ENCODE measurements at places on chromosomes 6 and 20.

DNA sequence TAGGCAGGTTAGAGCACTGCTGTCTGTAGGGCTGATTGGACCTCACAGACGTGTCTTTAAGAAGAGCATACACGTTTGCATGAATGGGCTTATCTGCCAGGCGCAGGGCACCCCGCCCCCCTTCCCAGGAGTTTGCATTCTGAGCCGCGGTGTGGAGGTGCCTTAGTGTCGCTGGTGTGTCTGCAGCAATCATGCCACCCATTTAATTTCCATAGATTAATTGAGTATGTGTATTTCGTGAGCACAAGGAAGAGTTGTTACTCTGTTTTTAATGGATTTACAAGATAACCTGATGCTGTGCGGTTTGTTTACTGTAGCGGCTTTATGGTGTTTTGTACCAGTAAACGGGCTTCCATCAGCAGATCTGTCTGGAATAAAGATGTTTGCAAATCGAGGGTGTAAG is 107.7 kb downstream of the ZDHHC14 start:
- DNase-seq, result no peak

DNA sequence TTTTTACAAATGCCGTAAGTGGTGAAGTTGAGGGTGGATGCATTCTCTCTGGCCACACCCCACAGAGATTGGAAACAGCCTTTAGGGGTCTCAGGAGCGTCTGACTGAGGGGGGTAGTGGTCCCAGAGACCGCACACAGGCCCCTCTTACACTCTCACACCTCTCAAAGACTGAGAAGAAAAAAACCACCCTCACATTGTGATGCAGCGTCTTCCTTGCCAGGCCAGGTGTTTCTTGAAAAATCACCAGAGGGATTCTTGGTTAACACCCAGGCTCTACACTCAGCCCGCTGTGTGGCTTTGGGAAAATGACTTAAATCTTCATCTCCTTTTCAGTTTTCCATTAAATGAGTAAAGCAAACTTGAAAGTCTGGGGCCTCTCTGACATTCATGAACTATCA is 115.8 kb upstream of the SPTLC3 start:
- no peak for DNase-seq

DNA sequence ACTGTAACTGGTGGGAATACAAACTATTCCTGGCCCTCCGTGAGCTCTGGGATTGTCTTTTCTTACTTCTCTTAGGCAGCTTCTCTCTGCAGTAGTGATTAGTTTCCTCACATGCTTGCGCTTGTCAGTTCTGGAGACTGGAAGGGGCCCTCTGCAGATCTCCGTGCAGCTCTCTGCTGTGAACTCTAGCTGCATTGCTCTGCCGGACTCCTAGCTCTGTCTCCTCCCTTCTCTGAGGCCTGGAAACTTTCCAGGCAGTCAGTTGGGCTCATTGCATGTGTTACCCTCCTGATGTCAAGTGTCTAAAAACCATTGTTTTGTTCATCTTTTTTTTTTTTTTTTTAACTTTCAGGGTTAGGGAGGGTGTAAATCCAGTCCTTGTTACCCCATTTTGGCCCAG is 102.3 kb downstream of the CTNNBL1 start:
- DNase-seq, result no peak

GRCh38 chr6:54899442-54899841 is 52.9 kb downstream of the FAM83B start:
- no peak for DNase-seq

- no peak for DNase-seq
Observed at GRCh38 chr20:10893321-10893720, 219.5 kb upstream of the JAG1 start.

GRCh38 chr6:131167773-131168172 is 32.5 kb downstream of the AKAP7 start:
- DNase-seq, result no peak

GRCh38 chr6:100404051-100404450 is 60.7 kb downstream of the SIM1 start:
- DNase-seq, result no peak

- DNase-seq, result no peak
Observed at GRCh38 chr6:80440496-80441115, 334.1 kb downstream of the BCKDHB start.

DNA sequence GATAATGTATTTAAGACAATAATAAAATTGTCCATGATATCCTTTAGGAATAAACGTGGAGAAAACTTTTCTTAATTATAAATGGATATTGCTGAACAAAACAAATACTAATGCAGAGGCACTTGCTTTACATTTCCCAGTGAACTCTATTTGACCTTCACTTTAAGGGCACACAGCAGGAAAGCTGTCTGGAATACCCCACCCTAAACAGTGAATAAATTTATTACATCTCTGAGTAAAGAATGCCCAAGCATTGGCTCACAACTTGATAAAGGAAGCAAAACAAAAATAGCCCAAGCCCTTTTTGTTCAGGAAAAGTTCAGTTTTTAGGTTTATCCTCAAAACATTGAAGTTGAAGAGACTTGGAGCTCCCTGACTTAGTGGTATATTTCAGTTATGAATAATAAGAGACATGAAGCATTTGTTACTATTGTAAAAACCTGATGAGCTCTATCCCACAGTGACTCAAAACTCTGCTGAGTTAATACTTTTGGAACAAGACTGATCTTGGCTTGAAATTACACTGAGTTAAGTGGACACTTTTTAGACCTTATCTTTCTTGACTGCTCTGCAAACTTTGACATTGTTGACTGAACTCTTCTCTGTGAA is 353.9 kb downstream of the BCKDHB start:
- peak; percentile 56 for DNase-seq

DNA sequence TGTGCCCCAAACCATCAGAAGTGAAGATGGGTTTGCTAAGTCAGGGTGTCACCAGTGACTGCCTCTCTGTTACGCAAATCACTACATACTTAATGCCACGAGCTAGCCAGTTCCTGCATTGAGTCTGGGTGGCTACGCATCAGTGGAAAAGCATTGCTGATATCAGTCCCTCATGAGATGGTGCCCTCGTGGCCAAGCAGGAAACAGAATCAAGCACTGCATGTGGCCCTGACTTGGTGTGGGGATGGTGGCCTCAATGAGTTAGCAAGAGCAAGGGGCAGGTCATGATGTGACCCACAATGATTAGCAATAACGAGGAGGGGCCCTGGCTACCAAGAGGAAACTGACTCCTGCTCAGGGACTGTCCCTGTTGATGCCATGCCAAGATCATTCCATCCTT is 51.6 kb upstream of the FNDC1 start:
- no peak for DNase-seq

DNA sequence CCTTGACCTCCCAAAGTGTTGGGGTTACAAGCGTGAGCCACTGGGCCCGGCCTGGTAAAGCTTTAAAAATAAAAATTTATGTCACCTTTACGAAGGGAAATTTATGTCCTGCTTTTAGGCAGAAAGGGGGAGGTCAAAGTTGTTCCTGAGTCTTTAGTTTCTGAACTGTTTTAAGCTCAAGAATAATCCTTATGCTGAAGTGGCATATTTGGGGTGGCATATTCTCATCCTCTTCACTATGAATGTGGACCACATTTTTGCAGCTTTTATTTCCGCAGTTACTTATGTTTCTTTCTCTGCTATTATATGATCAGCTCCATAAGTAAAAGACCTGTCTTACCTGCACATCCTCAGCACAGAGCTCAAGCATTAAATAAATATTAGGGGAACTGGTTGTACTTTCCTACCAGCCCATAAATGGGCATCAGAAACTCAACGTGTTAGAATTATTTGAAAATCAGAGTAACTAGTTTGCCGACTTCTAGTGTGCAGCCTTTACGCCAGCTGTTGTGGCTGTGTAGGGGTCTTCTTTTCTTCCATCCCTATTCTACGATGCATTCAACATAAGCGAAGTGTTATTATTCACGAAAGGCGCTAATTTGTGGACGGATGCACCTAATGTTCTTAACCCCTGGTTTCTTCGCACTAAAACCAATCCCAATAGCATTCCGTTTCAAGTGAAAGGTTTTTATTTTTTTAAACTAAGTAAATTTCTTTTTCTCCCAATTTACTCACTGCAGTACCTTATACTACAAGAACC is 867 bp upstream of the AKAP7 start:
- no peak for DNase-seq

GRCh38 chr6:109045493-109045892 is 49.2 kb downstream of the SESN1 start:
- no peak for DNase-seq

DNA sequence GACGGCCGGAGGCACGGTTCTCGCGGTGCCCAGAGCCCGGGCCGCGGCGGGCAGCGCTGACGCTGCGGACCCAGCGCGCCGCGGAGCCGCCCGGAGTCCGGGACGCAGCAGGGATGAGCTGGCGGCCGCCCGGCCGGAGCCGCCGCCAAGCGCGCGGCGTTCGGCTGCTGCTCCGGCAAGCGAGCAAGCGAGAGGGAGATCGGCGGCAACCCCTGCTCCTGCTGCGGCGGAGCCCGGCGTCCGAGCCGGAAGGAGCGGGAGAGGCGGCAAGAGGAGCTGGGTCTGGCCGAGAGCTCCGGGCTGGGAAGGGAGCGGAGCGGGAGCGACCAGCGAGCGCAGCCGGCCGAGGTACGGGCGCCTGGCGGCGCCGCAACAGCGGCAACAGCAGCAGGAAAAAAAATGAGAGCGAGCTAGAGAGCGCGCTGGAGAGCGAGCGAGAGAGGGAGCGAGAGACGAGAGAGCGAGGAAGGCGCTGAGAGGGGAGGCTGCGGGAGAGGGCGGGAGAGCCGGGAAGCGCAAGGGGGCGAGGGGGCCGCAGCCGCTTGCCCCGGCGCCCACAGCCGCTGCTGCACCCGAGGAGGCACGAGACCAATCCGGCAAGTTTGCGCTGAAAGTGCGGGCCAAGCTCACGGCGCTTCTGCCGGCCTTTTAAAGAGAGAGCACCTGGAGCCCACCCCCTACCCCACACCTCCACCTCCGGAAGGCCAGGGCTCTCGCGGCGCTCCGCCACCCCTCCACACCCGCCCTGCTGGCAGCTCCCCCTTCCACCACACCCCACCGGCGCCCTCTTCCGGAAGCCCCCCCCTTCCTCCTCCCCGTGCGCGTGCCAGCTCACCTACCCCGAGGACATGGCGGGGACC is 496 bp downstream of the GRM4 start:
- DNase-seq, result peak; percentile 40

DNA sequence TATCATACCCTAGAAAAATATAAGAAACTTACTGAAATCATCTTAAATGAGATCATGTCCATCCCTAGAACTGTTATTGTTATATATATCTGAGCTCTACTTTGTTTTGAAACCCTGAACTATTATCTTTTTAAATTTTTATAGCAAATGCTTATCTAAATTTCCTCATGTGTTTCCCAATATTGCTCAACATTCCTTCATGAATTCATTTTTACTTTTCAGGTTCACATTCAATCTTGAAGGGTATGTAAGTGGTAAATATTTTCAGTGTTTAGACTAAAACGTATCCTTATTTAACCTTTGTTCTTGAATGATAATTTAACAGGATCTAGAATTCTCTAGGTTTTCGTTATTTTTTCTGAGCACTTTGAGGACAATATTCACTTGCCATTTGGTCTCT is 23.9 kb downstream of the PDE7B start:
- no peak for DNase-seq

DNA sequence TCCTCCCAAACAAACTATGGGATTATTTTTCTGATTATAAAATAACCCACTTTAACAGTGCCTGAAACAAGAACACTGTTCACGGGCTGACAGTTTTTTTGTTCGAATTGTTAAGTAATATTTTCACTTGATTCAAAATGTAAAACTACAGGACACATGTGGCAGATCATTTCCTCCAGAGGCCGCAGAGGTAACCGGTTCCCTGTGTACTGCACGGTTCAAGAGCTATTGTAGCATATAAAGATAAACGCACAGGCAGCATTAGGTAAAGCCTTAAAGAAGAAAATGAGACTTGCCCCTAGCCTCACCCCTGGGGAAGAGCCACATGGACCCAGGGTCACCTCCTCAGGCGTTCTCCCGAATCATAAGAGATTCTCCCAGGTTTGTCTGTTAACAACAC is 181.3 kb upstream of the AFDN start:
- no peak for DNase-seq

DNA sequence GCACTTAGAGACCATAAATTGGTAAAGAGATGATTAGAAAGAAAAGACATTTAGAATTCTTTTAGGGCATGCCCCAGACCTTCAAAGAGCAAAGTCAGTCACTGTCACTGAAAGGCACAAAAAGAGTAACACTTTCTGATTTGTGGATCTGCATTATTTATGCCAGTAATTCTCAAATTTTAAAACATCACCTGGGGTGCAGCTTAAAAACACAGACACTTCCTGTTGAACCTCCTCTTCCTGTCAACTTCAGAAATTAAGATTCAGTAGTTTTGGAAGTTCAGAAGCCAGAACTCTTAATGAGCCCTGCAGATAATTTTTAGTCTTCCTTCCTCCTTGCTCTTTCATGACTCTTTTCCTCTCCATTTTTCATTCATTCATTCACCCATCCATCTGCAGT is 137.5 kb downstream of the NRN1 start:
- DNase-seq, result no peak

- DNase-seq, result peak; percentile 24
Observed at GRCh38 chr20:61896058-61896961, 169.4 kb downstream of the TAF4 start.

- DNase-seq, result no peak
Observed at GRCh38 chr20:16273812-16274555, 299.3 kb downstream of the KIF16B start.

- no peak for DNase-seq
Observed at GRCh38 chr20:25551413-25552215, 33.7 kb downstream of the NINL start.

DNA sequence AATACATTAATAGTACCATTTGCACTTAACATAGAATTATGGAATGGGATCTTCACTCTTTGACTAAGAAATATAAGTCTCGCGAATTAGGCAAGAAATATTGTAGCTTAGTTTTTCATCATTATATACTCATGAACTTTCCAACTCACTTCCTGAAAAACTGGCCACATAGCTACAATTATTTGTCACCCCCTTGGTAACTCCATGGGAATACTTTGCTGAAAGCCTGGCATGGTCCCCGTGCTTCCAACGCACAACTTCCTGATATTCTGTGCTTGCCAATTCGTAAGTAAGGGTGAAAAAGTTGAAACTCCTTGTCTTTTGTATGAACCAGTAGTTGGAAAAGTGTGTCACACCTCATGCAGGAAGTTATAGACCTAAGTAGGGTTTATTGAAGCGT is 23.7 kb upstream of the HLA-DQA1 start:
- DNase-seq, result no peak

- no peak for DNase-seq
Observed at GRCh38 chr20:15191082-15191723, 853.8 kb upstream of the FLRT3 start.

DNA sequence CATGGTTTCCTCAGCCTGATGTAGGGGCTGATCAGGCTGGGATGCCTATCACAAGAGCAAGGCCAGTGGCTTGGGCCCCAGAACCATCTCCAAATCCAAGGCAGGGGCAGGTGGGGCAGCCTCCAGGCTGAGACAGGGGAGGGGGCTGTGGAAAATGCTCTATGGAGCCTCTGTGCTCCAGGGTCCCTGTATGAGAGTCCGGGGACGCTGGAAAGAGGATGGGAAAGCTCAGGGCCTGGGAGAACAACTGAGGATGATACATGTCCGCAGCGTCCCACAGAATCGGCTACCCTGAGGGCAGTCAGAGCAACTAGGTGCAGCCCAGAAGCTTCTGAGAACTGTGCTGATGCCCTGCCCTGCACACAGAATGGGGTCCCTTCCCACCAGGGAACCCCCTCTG is 43.4 kb downstream of the CPXM1 start:
- no peak for DNase-seq

- no peak for DNase-seq
Observed at GRCh38 chr6:21730533-21730932, 137.0 kb downstream of the SOX4 start.

Measured in fibroblast of skin of right quadriceps (primary cell).